ENCODE measurements at places on chromosomes 6 and 20.

DNA sequence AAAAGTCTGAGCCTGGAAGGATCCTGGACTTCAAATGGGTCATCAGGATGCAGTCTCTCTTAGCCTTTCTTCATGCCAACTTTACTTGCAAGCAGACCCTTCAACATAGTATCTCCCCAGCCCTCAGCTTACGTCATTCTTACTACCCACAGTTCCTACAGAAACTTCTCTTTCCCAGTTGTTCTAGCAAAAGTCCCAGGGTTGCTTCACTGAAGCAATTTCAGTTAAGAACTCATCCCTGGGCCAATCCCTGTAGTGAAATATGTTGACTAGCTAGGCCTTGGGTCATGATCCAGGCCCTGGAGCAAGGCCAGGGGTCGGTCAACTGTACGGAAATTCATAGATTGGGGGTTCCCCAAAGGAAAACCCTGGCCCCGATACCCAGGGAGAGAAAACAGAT lies 8.6 kb upstream of the FAM83D start:
- no peak for DNase-seq

DNA sequence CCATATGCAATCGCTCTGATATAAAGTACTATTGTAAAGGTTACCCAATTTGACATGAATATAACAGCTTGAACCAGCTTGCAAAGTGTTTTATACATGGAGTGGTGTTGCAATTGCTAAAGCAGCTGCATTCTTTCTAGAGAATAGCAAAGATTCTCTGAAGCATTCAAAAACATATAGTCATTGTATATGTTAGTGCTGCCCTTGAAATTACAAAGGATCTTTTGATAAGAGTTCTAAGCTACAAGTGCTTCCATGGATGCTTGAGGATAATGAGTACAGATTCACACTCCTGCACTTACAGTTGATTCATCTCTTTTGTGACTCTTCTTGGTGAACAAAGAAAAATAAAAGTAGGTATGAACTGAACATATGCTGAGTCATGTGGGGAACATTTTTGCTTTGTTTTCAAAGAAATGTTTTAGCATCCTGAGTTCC lies 175.7 kb downstream of the ALDH8A1 start:
- no peak for DNase-seq

DNA sequence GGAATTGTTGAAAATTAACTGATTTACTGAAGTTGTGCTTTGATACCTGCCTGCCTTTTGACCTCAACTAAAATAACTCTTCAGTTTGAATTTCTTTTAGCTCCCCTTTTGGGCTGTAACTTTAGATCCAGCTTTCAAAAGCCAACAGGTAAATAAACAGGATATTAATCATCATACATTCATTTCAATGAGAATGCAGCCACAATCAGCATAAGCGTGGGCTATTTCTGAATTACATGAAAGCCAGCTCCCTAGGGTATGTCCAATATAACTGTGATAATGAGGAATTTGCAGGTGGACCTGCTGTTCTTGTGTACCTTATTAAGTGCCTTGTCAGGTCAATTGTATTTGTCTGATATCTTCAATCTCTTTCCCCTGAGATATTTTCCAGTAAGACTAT lies 830.6 kb downstream of the KIF16B start:
- no peak for DNase-seq

DNA sequence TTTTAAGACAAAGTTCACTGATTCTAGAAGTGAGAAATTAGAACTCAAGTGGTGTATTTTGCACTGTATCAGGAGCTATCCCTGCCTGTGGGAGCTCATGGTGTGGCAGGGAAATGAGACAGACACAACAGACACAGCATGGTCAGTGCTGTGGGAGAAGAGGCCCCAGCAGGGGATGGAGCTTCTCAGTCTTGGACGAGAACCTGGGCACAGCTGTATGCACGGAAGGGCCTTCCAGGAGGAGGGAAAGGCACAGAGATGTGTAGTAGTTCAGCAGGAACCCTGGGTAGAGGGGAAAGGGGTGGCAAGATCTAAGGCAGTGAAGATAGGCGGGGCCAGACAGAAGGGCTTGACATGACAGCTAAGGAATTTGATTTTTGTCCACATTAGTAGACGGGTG lies 48.8 kb upstream of the KIF25 start:
- DNase-seq: no peak

- DNase-seq: no peak
Measured at GRCh38 chr20:46791722-46792416, 82.4 kb downstream of the SLC2A10 start.

DNA sequence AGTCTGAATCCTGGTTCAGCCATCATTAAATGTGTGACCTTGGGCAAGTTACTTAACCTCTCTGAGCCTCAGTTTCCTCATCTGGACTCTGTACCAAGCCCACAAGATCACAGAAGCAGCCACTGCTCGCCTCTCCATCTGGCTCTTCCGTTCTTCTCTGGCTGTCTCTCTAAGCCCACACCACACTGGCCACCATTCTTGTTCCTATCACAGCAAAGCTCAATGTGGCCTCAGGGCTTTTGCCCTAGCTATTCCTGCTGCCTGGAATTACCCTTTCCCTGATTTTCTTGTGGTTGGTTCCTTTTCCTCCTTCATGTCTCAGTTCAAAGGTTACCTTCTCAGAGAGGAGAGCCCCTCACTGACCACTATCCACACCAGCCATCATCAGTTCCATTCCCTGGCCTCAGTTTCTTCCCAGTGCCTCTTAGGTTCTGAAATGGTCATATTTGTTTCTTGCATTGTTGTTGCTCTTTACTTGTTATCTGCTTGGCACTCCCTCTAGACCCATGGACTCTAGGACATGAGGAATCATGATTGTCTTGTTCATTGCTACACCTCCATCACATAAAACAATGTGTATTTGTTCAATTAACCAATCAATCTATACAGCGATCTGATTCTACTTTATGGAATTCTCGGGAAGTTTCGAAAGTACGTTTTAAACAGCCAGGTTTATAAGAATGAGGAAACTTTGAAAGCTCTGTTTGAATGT lies 56.5 kb upstream of the PTPN1 start:
- no peak for DNase-seq

DNA sequence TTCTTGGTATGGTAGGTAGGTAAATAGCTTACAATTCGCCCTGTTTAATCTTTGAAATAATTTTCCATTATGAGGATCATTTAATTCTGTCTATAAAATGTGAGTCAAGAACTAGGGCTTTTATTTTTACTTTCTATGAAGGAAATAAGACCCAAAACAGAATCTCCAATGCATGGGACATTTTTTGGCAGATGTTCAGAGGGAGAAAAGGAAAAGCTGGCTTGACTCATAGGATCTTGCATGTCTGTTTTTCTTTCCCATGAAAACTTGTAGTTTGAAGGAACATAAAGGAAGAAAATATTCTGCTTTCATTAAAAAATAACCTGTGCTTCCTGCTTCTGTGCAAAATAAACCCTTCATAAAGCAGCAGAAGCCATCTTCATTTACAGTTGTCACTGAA lies 143.1 kb upstream of the INSM1 start:
- no peak for DNase-seq

DNA sequence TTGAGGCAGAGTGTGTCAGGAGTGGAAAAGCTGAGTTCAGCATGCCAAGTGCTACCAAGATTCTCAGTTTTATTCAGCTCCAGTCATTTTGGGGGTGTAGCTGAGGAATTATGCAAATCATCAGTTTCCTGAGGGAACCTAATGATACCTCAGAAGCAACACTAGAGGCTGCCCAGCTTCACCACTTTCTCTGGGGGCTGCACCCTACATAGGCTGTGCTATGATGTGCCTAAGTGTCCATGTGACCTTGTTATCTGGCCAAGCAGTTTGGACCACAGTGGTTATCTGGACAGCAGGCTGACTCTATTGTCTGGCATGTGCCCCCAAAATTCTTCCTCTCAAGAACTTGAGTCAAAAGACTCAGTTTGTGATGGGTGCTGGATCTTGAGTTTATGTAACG lies 374.6 kb upstream of the SYNCRIP start:
- DNase-seq: no peak

DNA sequence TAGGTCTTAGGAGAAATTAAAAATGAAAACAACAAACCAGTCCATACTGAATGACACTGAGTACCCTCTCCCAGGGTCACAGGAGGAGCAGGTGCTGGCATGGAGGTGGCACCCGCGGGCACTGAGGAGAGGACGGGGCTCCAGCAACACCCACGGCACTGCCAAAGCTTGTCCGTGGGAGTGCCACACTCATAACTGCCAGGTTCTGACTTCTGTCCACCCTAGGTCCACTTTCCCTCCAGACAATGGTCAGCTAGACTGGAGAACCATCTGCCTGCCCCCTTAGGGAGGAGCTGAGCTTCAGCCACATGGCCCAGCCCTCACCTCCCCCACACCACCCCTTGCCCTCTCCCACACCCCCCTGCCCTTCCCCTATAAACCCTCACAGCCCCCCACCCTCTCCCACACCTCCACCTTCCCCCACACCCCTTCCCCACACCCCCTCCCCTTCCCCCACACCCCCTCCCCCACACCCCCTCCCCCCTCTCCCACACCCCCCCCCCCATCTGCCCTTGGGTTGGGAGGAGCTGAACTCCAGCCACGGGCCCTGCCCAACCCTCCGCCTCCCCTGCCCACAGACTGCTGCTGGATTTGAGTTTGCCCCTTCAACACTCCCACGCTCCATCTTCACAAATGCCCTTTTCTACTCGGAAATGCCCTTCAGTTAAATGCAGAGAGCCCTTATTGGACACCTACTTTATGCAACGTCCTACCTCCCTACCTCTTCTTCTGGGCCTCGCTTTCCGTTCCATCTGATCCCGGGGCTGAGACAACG lies 129.6 kb downstream of the TAF4 start:
- no peak for DNase-seq

DNA sequence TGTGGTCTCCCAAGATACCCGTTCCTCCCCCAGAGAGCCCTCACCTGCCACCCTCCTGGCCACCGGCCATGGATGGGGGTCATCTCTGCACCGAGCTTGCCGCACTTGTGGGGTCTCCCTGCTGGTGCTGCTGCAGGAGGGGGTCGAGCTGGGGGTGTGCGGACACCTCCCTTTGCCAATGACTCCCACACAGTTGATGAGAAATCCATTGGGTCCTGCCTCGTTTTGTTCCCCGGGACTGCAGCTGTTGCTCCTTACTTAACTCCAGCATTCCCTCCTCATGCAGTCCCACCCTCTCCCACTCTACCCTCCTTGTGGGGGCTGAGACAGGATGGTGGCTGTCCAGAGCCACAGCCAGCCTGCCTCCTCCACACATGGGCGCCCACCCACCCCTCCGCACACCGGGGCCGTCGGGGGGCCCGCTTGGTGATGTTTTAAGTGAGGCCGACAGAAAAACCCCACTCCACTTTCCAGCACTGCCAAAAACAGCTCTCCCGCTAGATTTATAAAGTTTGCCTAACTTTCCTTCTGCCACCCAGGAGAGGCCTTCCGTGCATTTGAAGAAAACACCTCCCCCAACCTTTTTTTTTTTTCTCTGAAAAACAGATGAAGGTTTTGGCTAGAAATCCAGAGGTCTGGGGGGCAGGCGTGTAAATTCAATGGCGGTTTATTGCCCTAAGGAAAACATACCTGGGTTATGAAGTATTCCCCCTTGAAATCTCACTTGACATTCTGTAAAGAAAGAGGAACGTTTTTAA lies 53.5 kb upstream of the APCDD1L start:
- DNase-seq: no peak

GRCh38 chr20:35883336-35883777 lies 70.9 kb downstream of the SCAND1 start:
- DNase-seq: no peak

DNA sequence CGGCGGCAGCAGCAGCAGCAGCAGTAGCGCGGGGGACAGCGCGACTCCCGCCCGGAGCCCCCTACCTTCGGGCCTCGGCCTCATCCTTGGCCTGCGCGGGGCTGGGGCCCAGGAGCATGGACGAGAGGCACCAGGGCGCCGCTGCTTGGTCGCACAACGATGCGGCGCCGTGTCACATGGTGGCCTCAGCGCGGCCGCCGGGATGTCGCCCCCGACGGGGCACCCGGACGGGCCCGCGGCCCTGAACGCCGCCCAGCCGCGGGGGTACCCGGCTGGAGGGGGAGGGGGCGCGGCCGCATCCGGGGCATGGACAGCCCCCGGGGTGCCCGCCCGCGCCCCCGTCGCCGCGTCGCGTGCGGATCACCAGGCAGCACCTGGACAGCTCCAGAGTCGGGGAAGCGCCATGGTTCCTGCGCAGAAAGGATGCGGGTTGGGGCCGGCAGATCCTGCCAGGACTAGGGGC lies 57.1 kb downstream of the CDH22 start:
- no peak for DNase-seq

Measured in T1000 (cell line).